ENCODE measurements at places on chromosomes 11 and 22.
A peak's percentile ranks its signal among the peaks of the same experiment; 100 is the strongest.

DNA sequence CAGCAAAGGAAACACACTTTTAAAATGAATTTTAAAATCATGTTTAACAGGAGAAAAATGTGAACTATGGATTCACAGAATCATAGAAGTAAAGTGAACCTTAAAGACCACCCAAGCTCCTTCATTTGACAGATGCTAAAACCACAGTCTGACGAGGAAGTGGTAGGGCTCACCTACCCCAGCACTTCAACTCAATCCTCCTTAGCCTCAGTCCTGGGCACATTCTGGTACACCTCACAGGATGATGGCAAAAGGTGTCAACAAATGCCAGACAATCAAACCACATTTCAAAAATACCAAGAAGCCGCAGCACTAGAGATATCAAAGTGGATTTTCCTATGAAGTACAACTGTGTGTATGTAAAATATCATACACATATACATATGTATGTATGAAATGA lies 43.1 kb downstream of the PITPNB start:
- DNase-seq, result peak; percentile 63

- DNase-seq, result peak; percentile 89
Measured at GRCh38 chr22:36486619-36487384, 5.4 kb upstream of the TXN2 start.

- DNase-seq, result no peak
Measured at GRCh38 chr11:68601147-68601546, 83.2 kb upstream of the GAL start.

GRCh38 chr11:1234054-1234720 lies 11.3 kb downstream of the MUC5B start:
- DNase-seq, result no peak

GRCh38 chr11:111930472-111930871 lies 6.7 kb upstream of the DIXDC1 start:
- no peak for DNase-seq

DNA sequence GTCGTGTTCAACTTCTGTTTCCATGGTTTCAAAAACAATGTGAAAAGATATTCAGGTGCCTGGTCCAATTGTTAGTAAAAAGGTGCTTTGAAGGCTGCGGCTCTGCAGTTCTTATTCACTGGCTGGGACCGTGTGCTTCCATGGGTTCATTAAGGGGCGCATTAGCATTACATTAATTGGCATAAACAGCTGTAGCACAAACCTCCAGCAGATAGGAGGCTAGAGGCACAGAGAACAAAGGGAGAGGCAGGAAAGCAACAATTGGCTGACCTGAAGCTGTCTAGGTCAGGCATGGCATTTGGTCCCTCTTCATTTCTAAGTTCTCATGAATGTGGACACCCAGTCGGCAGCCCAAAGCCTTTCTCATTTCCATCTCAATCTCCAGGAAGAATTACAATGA lies 16.6 kb downstream of the PAK1 start:
- no peak for DNase-seq

- peak; percentile 57 for DNase-seq
Measured at GRCh38 chr11:12330485-12331231, 46.7 kb upstream of the PARVA start.

Measured in activated CD4-positive, alpha-beta T cell treated with anti-CD3 and anti-CD28 coated beads, Interleukin-2, amount 10 ng/mL, durations not matched to agents 24 days and 14 days (primary cell).